Epithelial cell of esophagus (primary cell): ENCODE measurements at places on chromosomes 2 and 18.

- DNase-seq = peak; percentile 61
Measured at GRCh38 chr2:71824436-71824835, 323.2 kb downstream of the CYP26B1 start.

DNA sequence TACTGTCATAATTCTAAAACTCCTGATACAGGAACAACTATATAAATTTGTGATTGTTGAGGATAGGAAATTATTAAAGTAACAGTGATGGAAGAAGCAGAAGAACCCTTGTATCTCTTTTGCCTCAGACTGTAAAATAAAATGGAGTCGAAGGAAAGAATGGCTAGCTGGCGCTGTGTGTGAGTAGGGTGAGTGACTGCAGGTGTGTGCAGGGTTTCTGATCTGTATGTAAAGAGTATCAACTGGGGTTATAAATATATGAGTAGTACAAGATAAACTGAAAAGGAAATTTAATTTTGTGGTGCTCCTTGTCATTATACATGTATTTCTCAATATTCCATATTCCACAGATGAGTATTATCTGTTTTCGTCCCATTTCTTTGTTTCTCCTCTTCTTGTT is 15.2 kb downstream of the POLI start:
- DNase-seq = no peak

DNA sequence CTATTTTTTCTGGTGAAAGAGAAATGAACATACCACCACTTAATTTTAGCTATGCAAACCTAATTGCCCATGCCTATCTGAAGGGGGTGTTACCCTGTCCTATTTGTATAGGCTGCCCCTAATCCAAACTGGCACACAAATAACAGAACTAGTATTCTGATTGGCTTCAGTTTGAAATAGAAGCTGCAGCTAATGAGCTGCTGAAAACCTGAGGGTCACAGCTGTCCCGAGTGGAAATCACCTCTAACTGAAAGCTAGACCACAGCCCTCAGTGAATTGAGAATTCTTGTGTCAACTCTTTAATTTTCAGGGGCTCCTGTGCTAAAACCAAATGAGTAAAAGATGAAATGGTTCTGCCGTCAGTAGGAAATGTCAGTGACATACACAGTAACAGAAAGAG is 28.7 kb downstream of the CCDC141 start:
- DNase-seq = no peak

- peak; percentile 48 for DNase-seq
Measured at GRCh38 chr2:139652385-139652784, 872.2 kb upstream of the NXPH2 start.

- DNase-seq = no peak
Measured at GRCh38 chr2:25328152-25329085, 13.3 kb downstream of the DNMT3A start.

- DNase-seq = peak; percentile 70
Measured at GRCh38 chr2:141968433-141968832, 162.4 kb downstream of the LRP1B start.

GRCh38 chr2:47165001-47165555 is 10.0 kb upstream of the STPG4 start:
- no peak for DNase-seq

- DNase-seq = peak; percentile 82
Measured at GRCh38 chr2:62461707-62462106, 44.3 kb downstream of the TMEM17 start.

DNA sequence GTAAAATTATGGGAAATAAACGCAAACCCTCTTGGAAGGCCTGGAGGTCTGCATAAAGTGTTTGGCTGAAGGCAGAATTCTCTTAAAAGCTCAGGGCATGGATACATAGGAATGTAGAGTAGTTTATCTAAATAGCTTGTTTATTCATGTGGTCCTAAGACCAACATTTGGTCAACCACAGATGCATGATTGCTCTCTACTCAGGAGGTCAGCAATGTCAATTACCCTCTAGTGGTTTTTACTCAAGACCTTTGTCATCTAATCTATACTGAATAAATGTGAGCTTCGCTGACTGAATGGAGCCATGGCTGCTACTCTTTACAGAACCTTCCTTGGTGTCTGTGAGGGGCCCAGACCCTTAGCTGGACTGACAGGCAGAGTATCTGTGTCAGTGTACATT is 139.8 kb downstream of the ATL2 start:
- no peak for DNase-seq

- peak; percentile 44 for DNase-seq
Measured at GRCh38 chr18:14189858-14190257, 57.6 kb upstream of the ZNF519 start.

DNA sequence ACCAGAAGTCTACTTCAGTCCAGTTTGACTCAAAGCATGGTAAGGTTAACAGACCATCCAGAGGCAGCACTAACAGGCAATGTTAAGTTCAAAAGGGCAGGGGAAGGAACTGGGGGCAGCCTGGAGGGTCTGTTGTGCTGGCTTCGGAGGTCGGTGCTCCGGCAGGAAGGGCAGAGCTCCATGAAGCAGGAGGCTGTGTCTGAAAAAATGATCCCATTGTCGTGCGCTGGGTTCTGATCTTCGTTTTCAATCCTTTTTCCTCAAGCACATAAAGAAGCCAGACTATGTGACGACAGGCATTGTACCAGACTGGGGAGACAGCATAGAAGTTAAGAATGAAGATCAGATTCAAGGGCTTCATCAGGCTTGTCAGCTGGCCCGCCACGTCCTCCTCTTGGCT is 21.9 kb upstream of the DLX1 start:
- no peak for DNase-seq

- DNase-seq = peak; percentile 68
Measured at GRCh38 chr18:41378598-41378997, 576.4 kb upstream of the PIK3C3 start.

DNA sequence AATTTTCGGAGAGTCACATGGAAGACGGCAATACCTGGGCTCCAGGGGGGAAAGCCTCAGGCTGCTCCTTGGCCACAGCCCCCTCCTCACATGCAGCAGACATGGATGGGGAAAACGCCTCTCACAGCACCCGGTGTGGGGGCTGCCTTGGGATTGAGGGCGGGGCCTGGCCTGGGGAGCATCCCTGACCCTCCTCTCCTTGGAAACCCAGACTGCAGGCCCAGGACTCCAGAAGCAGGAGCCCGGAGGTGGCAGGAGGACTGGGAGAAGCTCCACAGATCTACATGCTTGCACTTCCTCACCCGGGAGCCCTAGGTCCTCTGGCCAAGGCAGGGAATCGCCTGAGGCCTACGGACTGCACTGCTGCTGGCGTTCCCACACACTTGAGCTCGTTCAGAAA is 12.1 kb upstream of the HES6 start:
- no peak for DNase-seq

DNA sequence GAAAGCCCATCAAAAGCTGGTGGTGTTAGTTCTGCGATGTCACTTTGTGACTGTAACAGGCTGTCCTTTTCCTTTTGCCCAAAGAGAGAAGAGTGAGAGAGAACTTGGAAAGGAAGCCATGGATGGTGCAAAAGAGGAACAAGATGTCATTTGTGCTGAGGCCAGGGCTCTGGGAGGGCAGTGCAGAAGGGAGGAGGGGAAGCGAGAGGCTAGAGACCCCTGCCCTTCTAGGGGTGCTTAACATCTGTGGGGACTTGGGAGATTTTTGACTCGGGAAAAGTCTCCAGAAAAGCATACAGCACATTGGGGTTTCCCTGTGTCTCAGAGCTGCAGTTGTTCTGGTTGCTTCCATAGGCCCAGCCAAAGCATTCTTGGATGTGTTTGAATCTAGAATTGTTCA is 49.6 kb downstream of the ZBTB7C start:
- no peak for DNase-seq

DNA sequence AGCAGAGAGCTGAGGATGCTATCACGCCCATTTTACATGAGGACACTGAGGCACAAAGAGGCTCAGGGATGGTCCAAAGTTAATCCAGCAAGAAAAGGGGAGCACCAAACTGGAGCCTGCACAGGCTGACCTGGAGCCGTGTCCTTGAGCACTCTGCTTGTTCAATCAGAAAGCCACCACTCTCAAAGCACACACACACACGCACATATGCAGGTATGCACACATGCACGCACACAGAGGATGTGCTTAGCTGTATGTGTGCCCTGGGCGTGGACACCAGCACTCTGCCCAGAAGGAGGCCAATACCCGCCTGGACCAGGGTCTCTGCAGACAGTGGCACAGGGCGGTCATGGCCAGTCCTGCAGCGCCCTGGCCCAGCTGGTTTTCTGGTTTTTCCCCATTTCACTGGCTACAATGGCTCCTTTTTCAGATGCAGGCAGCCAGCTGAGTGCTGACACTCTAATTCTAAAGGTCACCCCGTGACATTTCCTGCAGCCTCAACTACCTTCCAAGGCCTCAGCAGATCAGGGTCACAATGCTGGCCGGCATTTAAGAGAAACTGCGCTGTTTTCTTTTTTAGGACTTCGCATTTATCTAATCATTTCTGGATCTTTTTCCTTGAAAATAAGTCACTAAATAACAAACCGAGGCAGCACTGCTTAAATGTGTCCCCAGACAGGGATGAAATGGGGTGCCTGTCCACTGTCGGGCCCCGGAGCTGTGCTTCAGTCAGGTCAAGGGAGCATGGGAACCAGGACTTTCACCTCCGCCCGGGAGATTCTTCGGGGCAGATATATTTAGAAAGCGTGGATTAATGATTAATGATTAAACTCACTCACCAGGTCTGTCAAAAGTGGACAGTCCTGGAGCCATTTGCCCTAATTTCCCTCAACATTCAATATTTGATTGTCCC is 104.5 kb downstream of the HDAC4 start:
- DNase-seq = no peak

GRCh38 chr2:40550085-40550484 is 98.2 kb upstream of the SLC8A1 start:
- no peak for DNase-seq

- DNase-seq = peak; percentile 13
Measured at GRCh38 chr2:225998116-225998515, 598.6 kb downstream of the NYAP2 start.

DNA sequence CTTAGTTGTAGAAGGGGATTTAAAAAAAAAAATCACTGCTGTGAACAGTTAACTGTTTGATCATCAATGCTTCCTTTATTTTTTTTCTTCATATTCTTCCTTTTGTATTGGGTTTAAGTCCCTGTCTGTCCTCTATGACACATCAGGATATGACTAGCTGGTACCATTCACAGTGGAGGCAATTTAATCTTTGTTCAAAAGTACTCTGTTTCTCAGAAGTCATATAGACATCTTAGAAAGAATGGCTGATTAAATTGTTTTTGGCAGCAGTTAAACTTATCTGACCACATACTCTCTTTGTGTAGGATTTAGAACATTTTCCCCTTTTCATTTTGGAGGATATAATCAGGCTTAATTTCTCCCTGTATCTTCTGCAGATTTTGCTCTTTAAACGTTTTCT is 807.8 kb upstream of the CDH2 start:
- peak; percentile 22 for DNase-seq

DNA sequence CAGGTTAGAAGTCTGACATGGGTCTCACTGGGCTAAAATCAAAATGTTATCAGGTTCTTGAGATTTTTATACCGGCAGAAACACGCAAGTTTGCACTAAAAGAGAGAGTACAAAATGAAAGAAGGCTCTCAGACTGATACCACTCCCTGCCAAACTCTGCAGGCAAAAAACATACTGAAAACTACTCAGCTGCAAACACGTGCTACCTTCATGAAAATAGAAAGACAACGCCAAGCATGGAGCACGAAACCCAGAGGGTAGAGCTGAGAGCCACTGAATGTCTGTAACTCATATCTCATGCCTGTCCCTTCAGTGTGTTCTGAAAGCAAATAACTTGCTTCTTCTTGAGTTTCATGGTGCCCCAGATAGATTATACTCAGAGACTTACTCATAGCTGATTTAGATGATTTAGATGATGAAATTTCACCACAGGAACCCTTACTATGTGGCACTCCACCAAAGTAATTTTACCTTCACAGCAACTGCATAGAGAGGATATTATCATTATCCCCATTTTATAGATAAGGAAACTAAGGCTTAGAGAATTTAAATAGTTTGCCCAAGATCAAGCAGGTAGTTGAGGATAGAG is 313.0 kb upstream of the SLC39A10 start:
- DNase-seq = no peak

GRCh38 chr18:36130039-36130831 is 536 bp downstream of the ELP2 start:
- DNase-seq = peak; percentile 7

DNA sequence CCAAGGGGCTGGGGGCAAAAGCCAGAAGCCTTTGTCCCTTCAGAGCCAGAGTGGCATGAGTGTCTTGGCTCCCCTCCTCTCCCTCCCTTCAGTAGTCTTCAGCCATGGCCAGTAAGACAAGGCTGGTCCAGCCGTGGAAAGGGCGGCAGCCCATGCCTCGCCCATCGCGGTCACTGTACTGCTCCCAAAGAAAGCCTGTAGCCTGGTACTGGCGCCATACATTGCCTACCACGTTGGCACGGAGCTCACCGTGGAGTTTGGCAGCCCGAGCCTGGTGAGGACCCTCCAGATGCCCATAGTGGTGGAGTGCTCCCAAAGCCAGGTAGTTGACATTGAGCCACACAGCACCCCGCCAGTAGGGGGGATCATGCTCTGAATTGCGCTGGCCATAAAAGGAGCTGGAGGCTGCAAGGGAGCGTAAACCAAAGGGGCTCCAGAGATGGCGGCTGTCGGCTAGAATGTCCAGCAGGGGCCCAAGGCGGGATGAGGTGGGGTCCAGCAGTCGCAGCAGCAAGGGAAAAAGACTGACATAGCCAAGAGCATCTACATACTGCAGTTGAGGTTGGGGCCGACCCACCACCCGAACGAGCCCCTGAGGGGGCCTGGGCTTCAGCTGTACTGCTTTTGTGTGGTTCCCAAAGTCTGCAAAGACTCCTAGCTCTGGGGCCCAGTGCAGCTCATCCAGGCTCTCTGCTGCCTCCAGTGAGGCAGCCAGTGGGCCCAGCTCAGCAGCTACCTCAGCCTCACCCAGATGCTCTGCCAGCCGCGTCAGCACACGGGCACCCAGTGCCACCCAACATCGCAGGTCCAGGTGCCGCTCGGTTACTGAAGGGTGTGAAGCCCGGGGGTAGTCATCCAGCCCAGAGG is 3.2 kb downstream of the WBP1 start:
- DNase-seq = no peak

DNA sequence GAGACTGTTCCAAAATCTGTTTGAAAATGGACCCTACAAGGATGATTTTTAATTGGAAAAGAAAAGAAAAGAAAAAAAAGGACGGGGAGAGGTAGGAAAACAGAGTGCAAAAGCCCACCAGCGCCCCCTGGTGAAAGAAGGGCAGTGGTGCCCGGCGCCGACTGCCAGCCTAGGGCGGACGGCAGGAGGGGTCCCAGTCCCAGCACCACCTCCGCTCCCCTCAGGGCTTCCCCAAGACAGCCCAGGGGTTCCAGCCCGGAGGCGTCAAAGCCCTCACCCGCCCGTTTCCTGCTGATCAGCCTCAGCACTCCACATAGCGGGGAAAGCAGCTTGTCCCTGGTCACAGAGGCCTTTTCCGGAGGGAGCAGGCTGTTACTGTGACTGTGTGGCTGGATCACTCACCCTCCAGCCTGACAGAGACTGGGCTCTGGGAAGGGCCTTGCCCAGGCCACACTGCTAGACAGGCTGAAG is 213.9 kb downstream of the TFCP2L1 start:
- peak; percentile 39 for DNase-seq

GRCh38 chr2:10369269-10370255 is 66.9 kb downstream of the HPCAL1 start:
- DNase-seq = no peak

GRCh38 chr2:102065675-102066252 is 74.0 kb downstream of the IL1R2 start:
- peak; percentile 93 for DNase-seq
